ENCODE measurements at places on chromosomes 13 and 19. TPM values are rescaled to one million over a fixed set of nuclear protein-coding genes. Genes with fewer than 3 reads are reported as not detected.

GRCh38 chr13:99908140-99908803 is 63.3 kb downstream of the ZIC5 start:
- no peak for DNase-seq

DNA sequence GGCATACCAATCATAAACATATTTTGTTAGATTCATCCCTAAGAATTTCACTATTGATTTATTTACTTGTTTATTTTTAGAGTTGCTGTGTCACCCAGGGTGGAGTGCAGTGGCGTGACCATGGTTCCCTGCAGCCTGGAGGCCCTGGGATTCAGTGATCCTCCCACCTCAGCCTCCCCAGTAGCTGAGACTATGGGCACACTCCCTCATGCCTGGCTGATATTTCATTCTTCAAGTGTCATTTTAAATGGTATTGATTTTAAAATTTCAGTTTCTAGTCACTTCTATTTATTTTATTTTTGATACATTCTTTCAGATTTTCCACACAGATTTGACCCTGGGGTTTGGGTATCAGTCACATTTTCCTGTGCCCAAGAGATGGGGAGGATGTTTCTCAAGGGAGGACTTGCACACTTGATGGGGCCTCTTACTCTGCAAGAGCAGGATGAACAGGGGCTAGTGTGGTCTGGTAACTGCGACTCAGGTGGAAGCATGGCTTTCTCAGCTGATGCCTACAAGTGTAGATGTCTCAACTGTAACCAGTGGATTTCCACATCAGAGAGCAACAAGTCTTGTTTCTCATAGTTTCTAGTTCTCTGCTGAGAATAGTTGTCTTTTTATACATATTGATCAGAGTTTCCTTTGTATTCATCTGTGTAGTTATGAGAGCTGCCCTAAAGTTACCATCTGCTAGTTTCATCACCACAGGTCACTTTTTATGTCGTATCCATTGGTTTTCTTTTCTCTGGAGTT is 40.2 kb downstream of the CCNE1 start:
- DNase-seq: no peak

HCN2 gene
- total RNA-seq: 2.8 TPM

HSD17B14 gene
- 5.6 TPM for total RNA-seq

GRCh38 chr19:38196948-38197656 is 26.9 kb downstream of the DPF1 start:
- no peak for DNase-seq

GRCh38 chr13:113852536-113853517 is 11.0 kb downstream of the GAS6 start:
- DNase-seq: no peak

CGB5 gene
- not detected for total RNA-seq

WDR88 gene
- total RNA-seq: not detected

- peak; percentile 29 for DNase-seq
Observed at GRCh38 chr13:26459276-26460131, 98.0 kb upstream of the WASF3 start.

DNA sequence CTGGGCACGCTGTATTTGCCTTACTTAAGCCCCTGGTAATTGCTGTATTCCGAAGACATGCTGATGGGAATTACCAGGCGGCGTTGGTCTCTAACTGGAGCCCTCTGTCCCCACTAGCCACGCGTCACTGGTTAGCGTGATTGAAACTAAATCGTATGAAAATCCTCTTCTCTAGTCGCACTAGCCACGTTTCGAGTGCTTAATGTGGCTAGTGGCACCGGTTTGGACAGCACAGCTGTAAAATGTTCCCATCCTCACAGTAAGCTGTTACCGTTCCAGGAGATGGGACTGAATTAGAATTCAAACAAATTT is 676 bp downstream of the BRCA2 start:
- no peak for DNase-seq

DNA sequence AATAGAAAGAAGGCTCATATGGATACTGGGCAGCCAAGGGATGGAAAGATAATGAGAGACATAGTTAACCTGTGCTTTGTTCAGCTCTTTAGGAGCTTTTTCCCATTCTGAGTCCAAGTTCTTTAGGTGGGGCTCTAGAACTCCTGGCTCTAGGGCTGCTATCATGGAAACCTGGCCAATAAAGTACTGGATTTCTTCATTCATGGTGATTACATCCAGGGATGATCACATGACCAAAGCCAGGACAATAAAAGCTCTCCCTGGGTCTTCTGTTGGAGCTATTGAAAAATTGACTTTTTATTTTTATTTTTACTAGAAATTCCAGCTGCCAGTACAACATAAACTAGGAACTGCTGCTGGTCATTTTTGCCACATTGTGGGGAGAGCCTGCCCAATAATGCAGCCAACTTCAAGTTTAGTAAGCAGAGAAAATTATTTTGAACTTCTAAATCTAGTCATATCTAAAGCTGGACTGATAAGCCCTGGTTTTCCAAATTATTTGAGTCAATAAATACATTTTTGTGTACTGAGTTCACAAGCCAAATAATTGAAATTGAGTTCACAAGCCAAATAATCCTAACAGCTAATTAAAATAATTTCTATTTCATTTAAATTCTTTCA is 224.9 kb upstream of the STARD13 start:
- no peak for DNase-seq

- DNase-seq: no peak
Observed at GRCh38 chr19:3792114-3792513, 5.9 kb upstream of the MATK start.

DNA sequence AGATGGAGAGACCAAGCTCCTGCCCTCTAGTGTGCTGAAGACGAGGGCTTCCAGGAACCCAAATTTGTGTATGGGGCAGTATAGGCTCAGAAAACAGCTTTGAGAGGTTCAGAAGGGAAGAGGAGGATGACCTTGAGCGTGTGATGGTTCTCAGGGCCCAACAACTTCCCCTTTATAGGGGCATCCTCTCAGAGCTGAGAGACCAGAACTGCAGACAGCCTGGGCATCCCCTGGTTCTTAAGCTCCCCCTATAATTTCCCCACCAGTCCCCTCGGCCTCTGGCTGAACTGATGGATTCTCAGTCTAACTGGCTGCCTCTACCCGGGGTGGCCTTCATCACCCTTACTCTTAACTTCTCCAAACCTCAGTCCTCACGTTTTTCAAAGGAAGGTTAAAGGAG is 167.5 kb downstream of the URI1 start:
- DNase-seq: no peak

EPS8L1 gene
- total RNA-seq: 0.63 TPM

DNA sequence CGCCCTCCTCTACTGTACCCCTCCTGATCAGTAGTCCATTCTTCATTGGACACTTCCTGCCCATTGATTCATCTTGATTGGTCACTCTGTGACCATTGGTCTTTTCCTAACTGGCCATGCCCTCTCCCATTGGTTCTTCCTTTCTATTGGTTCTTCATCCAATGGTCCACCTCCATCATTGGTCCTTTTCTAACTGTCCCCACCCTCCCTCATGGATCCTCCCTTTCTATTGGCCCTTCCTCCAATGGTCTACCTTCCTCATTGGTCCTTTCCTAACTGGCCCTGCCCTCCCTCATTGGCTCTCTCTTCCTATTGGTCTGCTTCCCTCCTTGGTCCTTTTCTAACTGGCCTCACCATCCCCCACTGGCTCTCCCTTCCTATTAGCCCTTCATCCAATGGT is 7.1 kb downstream of the KLK6 start:
- no peak for DNase-seq

DNA sequence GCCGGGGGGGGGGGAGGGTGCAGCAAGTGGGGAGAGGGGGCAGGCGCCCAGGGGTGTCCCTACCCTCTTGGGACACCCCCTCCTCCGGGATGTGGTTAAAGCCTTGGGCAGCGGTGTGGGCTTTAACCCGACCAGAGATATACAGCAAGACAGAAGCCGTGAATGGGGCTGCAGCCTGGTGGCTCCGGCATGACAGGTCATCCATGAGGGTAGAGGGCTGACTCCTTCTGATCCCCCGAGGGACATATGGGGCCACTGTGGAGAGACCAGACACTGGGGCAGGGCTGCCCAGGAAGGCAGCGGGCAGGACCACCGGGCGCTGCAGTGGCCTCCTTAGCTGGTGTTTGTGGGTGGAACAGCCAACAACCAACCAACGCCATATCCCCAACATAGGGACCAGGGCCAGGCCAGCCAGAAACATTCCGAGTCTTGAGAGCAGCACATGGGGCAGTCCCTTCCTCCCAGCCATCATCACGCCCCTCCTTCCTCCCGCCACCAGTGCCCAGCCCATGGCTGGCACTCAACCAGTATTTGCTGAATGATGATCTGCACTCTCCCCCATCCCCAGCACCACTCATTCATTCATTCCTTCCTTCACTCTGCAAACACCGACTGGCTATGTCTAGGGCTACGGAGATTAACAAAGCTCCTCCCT is 18.2 kb downstream of the ELAVL1 start:
- no peak for DNase-seq

DNA sequence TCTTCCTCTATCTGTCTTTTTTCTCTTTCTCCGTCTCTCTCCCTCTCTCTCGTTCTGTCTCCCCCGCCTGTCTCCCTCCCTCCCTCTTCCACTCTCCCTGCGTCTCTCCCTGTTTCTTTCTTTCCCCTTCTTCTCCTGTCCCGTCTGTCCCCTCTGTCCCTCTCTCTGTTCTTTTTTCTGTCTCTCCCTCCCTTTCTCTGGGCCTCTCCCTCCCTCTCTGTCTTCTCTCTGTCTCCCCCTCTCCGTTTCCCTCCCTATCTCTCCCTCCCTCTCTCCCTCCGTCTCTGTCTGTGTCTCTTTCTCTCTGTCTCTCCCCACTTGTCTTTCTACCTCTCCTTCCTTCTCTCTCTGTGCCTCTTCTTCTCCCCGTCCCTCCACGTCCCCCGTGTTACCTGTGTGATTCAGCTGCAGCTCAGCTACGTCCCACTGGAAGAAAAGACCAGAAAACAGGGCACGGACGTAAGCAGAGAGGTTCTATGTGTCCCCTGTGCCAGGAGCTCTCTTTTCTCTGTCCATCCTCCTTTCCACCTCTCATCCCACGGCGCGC is 1.2 kb downstream of the CD70 start:
- no peak for DNase-seq

DNA sequence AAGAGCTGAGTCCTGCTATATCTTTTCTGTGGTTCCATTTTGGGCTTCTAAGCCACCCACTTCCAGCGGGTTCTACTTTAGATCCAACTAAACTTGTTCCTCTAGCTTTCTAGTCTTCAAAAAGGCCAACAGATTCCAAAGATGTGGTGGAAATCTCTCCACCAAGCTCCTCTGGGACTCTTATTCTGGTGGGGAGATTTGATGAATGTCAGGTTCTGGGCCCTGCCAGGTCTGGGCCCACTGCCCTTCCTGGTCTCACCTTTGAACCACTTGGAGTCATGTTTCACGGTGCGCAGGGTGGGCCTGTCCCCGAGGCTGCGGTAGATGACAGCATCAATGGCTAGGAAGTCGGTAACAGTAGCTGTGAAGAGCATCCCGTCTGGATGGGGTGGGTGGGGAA is 4.8 kb downstream of the SEMA6B start:
- DNase-seq: no peak

DNA sequence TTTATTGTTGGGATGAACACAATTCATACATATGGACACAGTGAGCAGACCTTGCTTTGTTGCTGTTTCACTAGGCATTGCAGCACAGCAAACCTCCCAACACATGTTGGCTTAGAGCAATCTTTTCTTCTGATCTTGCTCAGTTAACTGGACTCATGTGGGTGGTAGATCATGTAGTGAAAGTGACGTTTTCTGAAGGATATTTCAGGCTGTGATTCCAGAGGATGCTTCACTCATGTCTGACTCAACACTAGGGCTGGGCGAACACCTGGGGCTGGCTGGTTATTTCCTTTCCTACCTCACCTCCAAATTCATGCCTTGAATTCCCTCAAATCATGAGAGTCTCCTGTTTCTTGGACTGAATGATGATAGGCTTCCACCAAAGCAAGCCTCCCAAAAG is 14.3 kb upstream of the LGALS13 start:
- no peak for DNase-seq

DNA sequence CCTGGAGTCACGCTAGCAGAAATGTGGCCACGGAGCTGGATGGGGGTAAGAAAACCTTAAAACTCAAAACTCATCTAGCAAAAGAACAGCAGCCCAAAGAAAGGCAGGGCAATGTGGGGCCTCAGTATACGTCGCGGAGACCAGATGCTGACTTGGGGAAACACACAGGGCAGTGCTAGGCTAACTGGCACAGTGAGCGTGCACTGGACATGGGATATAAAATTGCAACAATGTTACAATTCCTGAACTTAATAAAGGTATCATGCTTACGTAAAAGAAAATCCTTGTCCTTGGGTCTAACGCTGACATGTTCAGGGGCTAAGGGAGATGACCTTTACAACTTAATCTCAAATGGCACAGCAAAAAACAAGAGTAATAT is 40.5 kb downstream of the COL4A1 start:
- no peak for DNase-seq

- no peak for DNase-seq
Observed at GRCh38 chr19:38682872-38683392, 35.5 kb downstream of the ACTN4 start.

PRR19 gene
- 1.2 TPM for total RNA-seq

DNA sequence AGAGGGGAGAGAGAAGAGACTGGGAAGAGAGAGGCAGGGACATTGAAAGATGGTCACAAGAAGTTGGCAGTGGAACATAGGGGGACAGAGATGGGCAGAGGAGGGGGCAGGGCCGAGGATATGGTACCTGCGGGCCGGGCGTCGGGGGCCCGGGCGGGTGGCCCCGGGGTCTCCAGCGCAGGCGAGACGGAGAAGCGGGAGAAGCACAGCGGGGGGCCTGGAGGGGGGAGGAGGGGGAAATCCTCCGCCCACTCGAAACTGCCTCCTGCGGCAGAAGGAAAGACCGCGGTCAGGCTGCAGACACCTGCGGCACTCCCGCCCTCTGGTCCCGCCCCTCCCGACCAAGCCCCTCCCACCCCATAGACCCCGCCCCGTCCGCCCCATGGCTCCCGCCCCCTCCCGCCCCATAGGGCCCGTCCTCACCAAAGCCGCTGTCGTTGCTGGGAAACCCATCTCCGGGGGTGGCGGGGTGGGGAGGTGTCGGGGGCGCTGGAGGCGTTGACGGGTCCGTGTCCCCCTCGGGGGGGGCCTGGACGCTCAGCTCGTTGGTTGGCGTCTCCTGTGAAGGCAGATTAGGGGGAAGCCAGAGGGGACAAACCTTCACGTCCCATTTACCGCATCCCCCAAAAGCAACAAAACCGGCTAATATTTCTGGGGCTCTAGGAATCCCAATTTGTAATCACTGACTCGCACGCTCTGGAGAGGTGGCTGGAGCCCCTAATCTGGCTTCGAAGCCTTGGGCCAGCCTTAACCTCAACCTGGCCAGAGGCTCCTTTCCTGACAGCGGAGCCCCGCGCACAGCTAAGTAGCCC is 20.4 kb downstream of the LMTK3 start:
- no peak for DNase-seq

ATXN8OS gene
- total RNA-seq: not detected

DNA sequence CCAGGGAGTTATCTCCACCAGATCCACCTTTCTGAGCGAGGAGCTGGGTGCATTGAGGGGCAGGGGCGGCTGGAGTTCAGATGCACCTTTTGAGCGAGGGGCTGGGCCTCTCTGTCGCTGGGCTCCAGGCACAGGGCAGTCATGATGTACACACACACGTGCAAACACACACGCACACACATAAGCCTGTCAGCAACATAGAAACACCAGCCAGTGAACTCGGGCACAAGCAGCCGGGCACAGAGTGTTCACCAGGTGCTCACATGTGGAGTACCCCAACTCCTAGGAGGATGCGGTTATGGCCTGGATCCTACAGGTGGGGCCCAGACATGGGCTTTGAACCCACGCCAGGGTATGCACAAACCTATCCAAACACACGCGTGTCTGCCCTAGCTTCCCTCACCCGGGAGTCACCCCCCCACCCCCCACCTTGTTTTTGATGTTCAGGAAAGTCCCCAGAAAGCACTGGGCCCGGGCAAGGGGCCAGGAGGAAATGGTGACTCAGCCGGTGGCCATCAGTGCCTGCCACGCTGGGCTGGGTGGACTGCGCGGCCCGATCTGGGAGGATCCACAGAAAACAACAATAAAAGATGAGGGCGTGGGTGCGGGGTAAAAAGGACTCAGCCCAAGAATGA is 13.3 kb downstream of the ARRDC2 start:
- DNase-seq: peak; percentile 77

ZNF567 gene
- total RNA-seq: 3.4 TPM

Data from HFFc6 (cell line).